ENCODE measurements at places on chromosomes 13 and 19.

GRCh38 chr13:42735010-42735409 is 46.4 kb upstream of the FAM216B start:
- DNase-seq, result no peak

GRCh38 chr13:21053231-21053630 is 8.2 kb downstream of the LATS2 start:
- no peak for DNase-seq

DNA sequence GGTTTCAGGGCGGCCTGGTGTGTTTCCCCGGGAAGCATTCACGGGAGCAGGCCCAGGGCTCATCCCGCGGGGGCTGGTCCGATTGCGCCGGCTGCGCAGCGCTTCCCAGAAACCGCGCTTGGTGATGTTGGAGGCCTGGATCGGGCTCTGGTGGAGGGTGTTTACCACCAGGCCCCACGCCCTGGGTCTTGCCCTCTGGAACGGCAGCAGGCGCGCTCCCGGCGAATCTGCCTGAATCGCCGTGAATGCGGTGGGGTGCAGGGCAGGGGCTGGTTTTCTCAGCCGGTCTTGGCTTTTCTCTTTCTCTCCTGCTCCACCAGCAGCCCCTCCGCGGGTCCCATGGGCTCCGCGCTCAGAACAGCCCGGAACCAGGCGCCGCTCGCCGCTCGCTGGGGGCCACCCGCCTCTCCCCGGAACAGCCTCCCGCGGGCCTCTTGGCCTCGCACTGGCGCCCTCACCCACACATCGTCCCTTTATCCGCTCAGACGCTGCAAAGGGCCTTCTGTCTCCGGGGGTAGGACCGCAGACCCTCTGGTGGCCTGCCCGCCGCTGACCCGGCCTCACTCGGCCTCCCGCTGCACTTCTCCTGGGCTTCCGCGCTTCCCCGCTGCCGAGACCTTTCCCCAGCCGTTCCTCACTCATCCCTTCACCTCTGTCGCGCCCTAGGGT is 69.4 kb upstream of the GJB6 start:
- no peak for DNase-seq

GRCh38 chr13:114064450-114065140 is 67.8 kb downstream of the RASA3 start:
- no peak for DNase-seq

- DNase-seq, result no peak
Observed at GRCh38 chr13:78032132-78032531, 113.5 kb upstream of the EDNRB start.

GRCh38 chr13:113930671-113931637 is 42.9 kb downstream of the C13orf46 start:
- no peak for DNase-seq

DNA sequence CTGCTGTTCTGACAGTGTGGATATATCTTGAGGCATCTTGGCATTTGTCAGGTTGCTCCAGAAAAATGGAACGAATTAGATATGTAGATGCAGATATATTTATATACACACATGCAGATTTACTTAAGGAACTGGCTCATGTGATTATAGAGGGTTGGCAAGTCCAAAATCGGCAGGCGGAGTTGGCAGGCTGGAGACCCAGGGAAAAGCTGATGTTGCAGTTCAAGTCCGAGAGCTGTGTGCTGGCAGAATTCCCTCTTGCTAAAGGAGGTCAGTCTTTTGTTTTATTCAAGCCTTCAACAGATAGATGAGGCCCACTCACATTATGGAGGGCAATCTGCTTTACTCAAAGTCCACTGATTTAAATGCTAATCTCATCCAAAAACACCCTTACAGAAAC is 24.4 kb upstream of the CSNK1A1L start:
- DNase-seq, result no peak

Measured in GM18507 (cell line).